Right atrium auricular region (tissue), 2 donors: ENCODE measurements at places on chromosomes 12 and 14.

DNA sequence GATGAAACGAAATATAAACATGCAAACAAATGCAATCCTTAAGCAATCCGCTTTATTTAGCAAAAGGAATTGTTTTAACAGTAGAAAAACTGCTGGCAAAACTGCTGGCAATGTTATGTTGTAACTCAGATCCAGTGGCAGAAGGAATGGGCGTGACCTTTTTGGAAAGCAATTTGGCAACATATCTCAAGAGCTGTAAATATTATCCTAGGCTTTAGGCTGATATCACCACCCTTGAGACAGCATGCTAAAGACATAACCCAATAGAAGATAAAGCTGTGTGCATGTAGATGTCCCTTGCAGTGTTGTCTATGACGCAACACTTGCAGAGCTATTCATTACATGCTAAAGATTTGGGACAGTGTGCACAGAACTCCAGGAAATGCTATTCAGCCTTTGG, 138.5 kb downstream of the DICER1 start:
- peak; percentile 52 for DNase-seq

- no peak for DNase-seq
Observed at GRCh38 chr12:65415826-65416225, 137.3 kb downstream of the MSRB3 start.

GRCh38 chr12:3436461-3437065, 54.4 kb upstream of the PRMT8 start:
- no peak for DNase-seq

DNA sequence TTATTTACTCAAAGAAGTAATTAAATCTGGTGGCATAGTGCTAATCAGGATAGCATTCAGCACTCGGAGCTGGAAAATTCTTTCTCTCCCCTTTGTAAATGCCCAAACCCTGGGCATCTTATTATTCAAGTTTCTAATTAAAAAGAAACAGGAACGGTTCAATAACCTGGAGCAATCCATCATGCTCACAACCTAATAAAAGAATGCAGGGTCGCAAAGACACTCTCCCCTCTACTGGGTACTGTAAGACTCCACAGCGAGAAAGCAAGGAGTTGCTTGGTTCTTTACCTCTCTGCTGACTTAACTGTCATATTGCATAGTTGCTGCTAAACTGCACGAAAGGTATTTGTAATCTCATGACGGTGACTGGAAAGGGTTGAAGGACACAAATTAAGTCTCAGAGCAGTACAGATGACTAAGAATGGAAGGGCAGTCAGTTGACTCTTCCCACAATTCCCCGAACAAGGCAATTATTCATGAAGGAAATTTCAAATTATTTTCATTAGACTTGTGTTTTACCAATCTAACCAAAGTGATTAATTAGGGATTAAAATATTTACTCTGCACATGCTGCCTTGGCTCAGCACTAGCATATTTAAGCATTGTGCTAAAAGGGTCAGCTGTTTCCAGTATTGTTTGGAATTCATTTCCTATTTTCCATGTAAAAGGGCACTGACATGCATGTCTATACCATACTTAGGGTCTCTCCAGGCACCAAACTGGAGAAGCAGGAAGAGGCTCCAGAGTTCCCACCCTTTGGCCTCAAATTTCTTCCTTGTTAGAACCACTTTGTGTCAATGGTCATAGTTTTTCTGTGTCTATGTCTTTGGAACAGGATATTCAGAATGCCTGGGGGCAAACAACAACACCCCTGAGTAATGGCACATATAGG, 182.2 kb downstream of the EXOC5 start:
- no peak for DNase-seq

- DNase-seq = no peak
Observed at GRCh38 chr14:72901361-72901760, 7.5 kb upstream of the DPF3 start.

- no peak for DNase-seq
Observed at GRCh38 chr12:13194401-13195110, 2.0 kb upstream of the EMP1 start.
